ENCODE measurements at places on chromosomes 1 and 21.
A peak's percentile ranks its signal among the peaks of the same experiment; 100 is the strongest.

DNA sequence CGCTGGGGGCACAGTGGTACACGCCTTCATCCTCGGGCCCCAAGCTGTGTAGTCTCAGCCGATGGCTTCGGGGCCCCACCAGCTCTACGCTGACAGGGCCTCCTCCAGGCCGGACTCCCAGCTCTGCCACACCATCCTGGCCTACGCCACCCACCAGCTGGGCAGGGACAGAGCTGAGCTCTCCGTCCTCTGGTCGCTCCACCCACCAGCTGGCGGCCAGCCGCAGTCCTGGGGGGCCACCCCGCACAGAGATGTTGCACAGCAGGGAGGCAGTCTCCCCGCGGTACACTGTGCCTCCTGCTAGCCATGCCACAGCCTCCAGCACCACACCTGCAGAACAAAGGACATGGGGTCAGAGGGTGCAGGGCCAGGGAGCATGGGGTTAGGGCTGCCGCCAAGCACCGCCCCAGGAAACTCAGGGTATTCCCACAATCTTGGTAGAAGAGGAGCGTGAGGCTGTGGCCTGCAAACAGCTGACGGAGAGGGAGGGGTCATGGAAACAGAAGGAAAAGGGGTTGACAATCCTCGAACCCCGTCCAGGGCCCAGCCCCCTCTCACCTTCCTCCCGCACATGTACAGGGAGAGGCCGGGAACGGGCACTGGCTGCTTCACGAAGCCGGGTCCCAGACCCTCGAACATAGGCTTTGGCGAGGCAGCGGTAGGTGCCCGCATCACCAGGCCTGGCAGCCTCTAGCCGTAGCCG is 5.9 kb downstream of the IGSF8 start:
- DNase-seq: no peak

- no peak for DNase-seq
Observed at GRCh38 chr1:161304927-161305866, 4.6 kb downstream of the MPZ start.

- DNase-seq: peak; percentile 30
Observed at GRCh38 chr1:59007820-59008598, 224.2 kb upstream of the JUN start.

DNA sequence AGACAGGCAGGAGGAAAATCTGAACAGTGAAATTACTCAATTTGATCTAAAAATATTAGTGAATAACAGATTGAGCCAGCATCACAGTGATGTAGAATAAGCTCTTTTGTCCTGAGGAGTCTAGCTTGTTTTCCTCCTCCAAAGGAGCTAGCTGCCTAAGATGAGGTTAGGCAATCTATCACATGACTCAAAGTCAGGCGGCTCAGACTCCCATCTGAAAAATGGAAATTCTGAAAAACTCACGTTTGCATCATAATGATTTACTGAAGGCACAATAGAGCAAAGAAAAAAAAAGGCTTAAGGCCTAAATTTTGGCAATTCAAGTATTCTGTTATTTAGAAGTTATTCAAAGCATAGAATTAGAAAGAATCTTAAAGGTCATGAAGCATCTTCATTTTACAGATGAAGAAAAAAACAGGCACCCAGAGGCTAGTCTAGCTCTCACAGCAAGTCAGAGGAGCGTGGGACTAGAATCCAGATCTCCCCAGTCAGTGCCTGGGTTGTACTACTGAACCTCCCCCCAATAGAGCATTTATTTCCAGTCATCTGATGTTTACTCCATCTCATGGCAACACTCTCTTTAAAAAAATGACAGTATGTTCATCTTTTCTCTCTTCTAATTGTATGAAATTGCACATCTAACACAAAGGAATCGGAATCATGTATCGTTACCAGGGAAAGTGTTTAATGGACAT is 62.5 kb upstream of the ATF3 start:
- no peak for DNase-seq

DNA sequence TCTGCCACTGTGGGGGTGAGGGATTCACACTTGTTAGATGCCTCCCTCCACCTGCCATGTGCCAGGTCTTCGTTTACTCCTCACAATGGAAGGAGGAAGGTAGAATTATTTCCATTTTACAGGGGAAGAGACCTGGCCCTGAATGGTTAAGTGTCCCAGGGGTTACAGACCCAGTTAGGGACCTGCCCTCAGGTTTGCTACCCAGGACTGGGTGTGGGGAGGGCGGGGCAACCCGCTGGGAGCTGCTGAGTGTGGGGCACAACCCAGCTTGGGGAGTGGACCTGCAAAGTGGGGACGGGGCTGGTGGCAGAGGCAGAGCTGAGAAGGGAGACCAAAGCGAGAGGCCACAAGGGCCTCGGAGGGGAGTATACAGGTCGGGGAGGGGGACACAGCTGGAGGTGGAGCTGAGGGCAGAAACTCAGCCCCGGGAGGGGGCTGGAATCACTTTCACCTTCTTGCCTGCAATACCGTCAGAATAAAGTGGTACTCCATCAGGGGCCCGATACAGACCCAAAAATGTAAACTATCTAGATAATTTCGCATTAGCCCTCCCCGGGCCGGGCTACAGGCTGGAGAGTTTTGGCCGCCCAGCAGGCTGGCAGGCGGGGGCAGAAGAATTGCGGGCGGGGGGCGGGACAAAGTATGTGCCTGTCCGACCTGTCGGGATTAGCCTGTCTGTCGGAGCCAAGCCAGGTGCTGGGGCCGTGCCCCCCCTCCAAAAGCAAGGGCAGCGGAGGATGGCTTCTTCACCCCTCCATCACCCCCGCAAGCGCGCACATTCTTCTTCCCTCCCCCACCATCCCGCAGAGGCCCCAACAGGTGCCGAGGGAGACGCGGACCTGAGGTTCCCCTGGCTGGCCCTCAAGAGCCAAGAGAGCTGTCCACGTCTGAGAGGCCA is 1.4 kb downstream of the RSPO1 start:
- DNase-seq: no peak

DNA sequence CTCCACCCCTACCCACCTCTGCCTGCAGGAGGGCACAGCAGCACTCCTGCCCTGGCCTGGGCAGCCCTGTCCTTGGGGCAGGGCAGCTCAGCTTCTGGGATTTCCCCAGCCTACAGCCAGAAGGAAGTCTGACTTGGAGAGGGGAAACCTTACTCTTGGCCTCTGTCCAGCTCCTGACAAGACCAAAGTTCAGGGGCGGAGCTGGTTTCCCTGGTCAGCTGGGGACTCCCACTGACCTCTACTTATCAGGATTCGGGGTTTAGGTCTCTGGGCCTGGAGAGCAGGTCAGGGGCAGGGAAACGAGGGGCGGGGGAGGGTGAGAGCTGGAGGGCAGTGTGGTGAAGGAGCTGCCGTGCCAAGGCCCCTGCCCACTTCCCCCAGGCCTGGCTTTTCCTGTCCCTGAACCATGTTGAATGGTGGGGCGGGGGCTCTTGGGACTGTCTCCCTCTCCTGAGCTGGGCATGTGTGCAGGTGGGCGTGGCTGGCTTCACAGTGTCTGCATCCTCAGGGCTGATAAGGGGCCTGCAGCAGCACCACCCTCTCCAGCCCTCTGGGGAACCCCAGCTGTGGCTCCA is 16.8 kb upstream of the ETV3 start:
- no peak for DNase-seq

- peak; percentile 66 for DNase-seq
Observed at GRCh38 chr1:150165622-150166612, 16.2 kb downstream of the PLEKHO1 start.

DNA sequence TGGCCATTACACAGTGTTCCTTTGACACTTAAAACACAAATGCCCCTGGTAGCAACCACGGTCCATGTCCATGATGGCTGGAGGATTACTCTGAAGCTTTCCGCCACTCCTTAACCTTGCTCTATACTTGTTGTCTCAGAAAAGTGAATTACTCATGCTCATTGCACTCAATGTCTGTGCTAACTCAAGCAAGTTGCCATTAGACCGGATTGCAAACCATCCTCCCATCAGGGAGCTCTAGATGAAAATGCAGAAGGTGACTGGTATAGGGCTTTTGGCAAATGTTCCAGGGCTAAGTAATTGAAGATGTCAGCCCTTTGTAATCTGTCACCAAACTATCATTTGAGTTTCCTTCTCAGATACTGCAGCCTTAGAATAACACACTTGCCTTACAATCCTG is 1288.3 kb upstream of the B3GALT2 start:
- DNase-seq: peak; percentile 30

DNA sequence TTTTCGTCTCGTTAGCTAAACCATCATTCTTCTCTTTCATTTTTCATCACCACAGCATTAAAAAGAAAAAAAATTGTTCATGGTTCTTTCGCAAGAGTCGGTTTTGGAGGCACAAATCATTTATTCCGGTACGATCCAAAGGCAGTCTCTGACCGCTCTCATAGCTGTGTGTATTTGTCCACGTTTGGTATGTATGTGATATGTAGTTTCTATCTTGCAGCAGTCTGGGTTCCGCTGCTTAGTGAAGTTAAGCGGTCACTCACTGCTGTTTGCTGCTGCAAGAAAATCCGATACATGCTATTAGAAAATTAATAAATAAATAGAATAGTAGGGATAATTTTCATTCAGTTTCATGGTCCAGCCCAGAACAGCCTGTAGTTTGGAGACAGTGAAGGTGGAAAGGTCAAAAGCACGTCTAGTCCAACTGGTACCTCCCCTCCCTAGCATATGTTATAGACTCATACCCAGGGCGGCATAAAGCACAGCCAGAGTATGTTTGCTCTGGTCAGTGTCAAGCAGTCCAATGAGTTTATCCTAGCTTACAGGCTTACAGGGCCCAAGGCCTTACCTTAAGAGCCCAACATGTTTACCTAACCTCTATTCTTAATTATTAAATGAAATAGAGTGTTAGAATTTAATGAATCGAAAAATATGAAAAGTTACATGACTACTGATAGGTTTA is 2.5 kb downstream of the FMN2 start:
- DNase-seq: no peak

DNA sequence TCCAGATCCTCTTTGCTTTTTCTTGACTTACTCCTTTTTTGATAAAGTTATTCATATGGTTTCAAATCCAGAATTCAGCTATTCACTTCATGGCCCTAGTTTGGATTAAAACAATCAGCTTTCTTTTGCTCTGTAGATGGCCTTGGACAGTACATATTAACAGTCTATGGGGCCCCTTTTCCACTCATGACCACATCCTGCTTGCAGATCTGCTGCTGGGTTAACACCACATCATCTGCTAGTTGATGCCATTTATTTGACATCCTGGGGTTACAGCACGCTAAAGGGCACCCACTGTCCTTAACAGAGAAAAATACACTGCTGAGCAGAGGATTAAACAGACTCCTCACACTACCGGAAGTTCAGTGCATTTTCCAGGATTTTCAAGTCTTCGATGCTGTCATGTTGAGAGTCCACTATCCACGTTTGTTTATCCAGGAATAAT is 941 bp upstream of the IFI16 start:
- DNase-seq: no peak

GRCh38 chr1:228375578-228376261 is 30.9 kb downstream of the TRIM11 start:
- no peak for DNase-seq

GRCh38 chr1:63403386-63403785 is 36.0 kb downstream of the ALG6 start:
- DNase-seq: no peak

DNA sequence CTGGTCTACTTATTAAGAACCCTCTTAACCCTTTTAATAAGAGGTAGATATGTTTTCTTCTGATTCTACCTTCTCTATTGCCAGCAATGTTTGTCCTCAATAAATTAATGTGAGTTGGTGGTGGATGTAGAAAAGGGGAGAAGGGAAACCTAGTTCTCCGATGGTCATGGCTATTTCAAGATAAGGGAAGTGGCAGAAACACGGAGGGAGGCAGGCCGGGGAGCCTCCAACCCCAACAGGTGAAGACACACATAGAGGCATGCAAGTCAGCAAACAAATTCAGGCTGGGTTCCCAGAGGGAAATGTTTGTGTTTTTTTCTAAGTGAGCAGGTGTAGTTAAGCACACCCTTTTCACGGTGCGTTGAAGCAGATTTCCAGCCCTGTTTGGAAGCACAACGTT is 31.0 kb upstream of the CLDN14 start:
- no peak for DNase-seq

DNA sequence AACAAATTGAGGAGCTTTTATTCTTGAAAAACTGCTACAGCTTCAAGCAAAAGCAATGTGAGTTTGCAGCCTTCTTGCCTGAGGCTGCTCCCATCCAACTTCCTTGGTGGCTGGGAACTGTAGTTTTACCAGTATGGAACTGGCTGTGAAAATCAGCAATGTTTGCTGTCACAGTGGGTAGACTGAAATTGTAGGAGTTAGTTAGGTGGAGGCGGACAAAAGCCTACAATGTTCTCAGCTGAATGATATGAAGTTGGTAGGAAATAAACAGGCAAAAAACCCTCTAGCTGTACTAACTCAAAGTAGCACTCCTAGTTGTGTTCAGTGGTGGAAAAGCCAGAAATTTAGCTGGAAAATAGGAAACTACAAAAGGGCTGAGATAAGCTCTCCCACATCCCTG is 18.5 kb downstream of the HAX1 start:
- no peak for DNase-seq

- DNase-seq: no peak
Observed at GRCh38 chr1:119822406-119822805, 11.1 kb upstream of the REG4 start.

- DNase-seq: no peak
Observed at GRCh38 chr1:14650951-14651350, 52.5 kb downstream of the KAZN start.

DNA sequence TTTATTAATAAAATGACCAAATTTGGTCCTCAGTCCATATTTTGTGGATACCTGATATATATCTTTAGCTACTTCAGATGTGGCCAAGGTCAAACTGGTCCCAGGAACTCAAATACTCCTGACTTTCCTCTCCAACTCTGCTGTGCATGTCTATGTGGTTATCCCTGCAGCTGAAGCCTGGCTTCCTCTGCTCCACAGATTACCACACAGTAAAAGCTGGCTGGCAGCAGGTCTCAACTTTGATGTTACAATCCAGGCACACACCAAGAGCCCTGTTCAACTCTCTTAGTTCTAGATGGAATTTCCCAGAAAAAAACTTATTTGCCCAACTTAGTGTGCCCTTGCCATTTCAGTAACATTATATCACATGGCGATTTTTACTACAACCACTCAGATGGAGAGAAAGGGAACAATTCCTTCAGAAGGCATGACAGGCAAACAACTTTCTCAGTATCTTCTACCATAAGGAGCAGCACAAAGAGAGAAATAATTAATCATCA is 479.5 kb downstream of the PLPP3 start:
- no peak for DNase-seq

GRCh38 chr1:38068220-38068979 is 21.8 kb upstream of the POU3F1 start:
- no peak for DNase-seq

- DNase-seq: no peak
Observed at GRCh38 chr1:22494943-22495579, 43.4 kb downstream of the ZBTB40 start.

- DNase-seq: no peak
Observed at GRCh38 chr21:14846621-14847020, 218.2 kb downstream of the NRIP1 start.

GRCh38 chr1:178052650-178053461 is 41.0 kb upstream of the RASAL2 start:
- no peak for DNase-seq

DNA sequence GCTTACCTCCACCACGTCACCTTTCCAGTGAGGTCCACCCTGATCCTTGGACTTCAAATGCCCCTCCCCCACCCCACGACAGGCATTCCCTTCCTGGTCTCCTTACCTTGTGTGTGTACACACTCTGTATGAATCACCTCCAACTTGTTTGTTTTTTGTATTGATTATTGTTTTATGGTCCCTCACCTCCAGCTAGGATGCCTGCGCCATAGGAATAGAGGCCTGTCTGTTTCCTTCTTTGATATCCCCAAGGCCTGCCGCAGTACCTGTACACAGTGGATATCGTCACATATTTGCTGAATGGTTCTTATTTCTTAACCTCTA is 219.6 kb upstream of the POU3F1 start:
- no peak for DNase-seq

GRCh38 chr1:173507205-173507846 is 30.2 kb downstream of the PRDX6 start:
- DNase-seq: peak; percentile 36
